ENCODE measurements at places on chromosomes 3 and 15. TPM values are rescaled to one million over a fixed set of nuclear protein-coding genes. Genes with fewer than 3 reads are reported as not detected.

DNA sequence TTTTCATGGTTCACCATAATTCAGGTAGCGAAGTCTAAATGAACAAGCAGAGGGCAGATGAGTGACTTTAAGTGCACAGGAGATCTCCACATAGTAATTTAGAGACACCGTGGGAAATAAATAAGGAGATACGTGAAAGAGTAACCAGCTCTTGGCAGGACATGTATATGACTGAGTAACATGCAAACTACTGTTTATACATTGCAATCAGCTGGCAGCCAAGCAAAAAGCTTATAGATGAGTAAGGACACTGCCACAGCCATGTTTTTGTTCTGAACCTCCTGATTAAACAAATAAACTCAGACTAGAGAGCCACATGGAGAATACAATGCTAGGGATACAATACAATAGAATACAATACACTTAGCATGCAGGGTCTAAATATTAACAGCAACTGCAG lies 252.4 kb downstream of the FHIT start:
- DNase-seq, result no peak

Gene WDR76
- polyA plus RNA-seq, result 7.7 TPM

Gene CDHR4
- polyA plus RNA-seq, result not detected

DNA sequence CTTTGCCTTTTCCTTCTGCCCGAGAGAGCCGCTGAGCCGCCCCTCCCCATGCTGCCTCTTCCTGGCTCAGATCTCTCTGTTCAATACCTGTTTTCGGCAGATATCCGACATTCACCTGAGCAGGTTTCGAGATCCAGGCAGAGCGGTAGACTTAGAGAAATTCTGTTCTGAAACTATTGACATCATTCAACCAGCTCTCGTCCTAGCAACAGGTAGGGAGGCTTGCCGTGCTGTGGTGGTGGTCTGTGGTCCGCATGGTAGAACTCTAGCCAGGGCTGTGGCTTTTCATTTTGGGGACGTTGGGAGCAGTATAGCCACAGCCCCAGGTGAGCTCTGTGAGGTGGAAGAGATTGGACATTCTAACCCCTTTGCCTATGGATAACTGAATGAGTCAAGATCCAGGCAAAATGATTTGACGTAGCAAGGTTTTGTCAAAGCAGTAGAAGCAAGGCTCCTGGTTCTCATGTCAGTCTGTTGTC lies 810 bp downstream of the TMEM62 start:
- no peak for DNase-seq

Gene ARID3B
- 5.1 TPM for polyA plus RNA-seq

DNA sequence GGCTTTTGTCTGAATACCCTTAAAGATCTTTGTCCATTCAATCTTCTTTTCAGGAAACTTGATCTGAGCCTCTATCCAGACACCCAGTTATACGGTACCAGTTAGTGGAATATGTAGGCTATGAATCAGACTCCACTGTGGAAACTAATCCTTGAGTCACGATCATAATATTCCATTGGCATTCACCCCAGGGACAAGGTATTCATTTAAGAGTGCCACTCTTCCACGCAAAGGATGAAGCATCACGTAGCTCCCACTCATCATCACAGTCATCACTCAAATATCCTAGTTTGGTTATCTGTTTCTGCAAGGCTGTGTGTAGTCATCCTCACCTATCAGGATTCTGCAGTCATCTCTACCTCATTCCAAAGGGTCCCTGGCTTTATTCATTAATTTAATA lies 85.6 kb downstream of the NEDD4 start:
- no peak for DNase-seq

DNA sequence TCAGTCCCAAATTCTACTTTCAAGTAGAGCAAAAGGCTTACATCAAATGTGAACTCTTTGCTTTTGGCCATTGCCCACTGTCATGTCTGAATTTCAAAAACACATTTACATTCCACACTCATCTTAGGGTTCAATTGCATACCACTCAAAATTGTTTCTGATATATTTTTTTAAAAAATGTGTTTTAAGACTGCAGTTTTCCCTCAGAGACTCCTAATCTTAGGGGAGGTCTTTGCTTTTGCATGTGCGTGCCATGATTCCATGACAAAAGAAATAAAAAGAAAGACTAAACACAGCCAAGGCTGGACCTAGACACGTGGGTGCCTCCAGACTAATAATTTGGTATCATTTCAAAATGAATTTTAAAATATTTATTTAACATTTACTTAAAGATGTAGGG lies 396.8 kb upstream of the RASGRP1 start:
- DNase-seq, result no peak

Gene PXK
- polyA plus RNA-seq, result 23.1 TPM

GRCh38 chr3:138921316-138922292 lies 25.3 kb downstream of the FOXL2 start:
- no peak for DNase-seq

GRCh38 chr3:184323696-184324095 lies 9.3 kb downstream of the EIF4G1 start:
- DNase-seq, result no peak

GRCh38 chr3:187567021-187567420 lies 103.2 kb downstream of the SST start:
- no peak for DNase-seq

GRCh38 chr3:11467875-11468274 lies 175.8 kb downstream of the VGLL4 start:
- no peak for DNase-seq

DNA sequence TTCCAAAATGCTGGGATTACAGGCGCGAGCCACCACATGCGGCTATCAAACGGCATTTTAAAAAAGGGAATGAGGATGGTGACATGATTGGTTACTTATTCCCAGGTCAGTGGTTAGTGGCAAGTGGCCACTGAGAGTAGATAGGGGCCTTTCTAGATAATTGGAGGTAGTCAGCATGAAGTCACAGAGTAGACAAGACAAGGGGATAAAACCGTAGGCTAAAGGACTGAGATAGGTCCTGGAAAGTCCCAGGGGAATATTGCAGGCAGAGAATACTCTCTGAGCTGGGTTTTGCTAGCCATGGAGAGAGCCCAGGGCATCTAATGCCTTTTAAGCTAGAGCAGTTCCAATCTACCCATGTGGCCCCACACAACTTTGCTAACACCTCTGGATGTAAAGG lies 52.2 kb downstream of the KCNAB1 start:
- no peak for DNase-seq

DNA sequence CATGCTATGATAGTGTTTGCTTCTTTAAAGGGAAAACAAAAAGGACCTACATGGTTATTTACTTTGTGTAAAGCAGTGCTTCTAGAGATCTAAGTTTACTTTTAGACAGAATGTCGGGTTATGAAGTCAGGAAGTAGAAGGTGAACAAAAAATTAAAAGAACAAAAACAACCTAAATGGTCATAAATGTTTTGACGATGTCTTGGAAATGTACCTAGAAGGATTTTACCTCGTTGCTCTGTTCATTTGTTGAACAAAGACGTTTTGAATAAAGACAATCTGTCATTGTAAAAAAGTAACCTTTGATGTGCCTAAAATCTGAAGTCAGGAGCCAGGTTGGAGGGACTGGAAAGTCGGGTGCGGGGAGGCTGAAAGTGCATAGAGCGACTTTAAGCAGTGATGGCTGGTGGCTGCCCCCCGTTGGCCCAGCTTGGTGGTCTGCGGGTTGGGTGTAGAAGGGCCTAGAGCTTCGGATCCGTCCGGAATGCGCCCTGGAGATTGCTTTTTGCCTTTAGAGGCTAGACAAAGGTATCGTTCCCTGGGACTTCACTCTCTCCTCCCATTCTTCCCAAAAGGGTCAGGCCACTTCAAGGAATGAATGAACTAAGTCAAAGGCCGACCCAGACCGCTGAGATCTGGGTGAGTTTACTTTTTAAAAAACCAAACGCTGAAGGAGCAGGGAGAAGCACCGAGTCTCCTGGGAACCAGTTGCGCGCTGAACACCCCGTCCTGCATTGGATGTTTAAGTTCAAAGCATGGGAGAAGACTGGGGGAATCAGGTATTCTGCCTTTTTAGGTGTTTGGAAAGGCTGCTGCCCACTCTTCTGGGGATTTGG lies 2.1 kb downstream of the SOX14 start:
- no peak for DNase-seq

- no peak for DNase-seq
Measured at GRCh38 chr15:98942431-98942830, 65.2 kb downstream of the PGPEP1L start.

GRCh38 chr15:65217526-65218482 lies 6.5 kb upstream of the CILP start:
- DNase-seq, result no peak

DNA sequence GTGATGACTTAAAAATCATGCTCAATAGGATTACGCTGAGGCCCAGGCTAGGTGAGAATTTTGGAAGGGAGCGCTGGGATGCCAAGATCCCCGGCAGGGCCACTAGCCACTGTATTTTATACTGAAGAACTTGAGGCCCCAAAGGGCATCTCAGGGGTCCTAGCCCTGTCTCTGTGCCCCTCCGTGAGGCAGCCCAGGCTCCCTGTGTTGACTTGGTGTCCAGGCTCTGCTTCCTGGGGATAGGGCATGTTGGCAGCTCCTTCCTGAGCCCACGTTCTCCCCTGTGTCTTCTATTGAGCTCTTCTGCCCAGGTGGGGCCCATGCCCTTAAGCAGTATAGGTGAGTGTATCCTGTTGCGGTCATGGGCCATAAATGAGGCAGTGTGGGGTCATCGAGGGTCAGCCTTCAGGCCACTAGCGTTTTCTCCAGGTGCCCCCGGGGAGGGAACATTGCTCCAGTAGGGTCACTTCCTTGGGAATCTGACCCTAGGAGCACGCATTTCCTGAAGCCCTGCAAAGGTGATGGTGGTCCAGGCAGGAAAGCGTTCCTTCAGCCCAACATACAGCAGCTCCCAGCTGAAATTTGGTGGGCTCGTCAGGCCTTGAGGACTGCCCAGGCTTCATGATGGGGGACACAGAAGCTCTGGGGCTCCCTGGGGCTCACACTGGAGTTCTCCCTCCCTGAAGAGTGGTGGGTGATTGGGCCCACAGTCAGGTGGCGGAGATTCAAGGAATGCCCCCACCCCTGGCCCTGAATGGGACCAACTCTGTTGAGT lies 189.4 kb downstream of the UBE3A start:
- DNase-seq, result no peak

DNA sequence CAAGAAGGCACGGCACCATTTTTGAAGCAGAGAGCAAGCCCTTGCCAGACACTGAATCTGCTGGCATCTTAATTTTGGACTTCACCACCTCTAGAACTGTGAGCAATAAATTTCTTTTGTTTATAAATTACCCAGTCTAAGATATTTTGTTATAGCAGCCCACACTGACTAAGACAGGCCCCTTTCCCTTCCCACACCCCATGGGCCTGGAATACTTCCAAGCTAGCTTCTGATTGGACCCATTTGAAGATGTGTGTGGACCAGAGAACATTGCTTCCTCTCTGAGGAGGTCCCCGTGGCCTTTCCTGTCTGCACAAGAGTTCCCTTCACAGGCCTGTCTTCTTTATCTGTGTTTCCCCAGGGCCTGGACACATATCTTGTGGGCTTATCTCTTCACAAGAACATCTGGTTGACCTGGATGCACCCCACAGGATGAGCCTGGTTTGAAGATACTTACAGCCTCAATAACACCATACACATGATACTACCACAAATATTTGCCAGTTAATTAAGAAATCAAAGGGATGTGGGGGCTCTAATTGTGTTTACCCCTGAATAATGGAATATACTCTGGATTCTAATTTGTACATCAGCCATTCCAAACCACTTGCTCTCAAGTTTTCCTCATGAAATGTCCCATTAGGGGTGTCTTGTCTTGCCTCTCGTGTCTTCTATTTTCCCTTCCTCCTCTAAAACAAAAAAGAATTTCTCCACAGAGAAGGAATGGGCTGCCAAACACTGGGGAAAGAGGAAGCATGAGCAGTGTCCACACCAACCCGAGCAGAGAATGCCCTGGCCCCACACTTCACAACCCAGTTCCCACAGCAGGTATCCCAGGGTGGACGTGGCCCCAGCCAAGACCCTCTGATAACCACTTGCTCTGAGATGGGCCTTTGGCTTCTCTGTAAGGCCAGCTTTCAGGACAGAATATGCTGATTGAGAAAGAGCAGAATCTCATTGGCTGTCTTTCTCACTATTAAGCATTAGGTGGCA lies 42.5 kb downstream of the GLB1 start:
- no peak for DNase-seq

Gene LRTM1
- polyA plus RNA-seq, result not detected

DNA sequence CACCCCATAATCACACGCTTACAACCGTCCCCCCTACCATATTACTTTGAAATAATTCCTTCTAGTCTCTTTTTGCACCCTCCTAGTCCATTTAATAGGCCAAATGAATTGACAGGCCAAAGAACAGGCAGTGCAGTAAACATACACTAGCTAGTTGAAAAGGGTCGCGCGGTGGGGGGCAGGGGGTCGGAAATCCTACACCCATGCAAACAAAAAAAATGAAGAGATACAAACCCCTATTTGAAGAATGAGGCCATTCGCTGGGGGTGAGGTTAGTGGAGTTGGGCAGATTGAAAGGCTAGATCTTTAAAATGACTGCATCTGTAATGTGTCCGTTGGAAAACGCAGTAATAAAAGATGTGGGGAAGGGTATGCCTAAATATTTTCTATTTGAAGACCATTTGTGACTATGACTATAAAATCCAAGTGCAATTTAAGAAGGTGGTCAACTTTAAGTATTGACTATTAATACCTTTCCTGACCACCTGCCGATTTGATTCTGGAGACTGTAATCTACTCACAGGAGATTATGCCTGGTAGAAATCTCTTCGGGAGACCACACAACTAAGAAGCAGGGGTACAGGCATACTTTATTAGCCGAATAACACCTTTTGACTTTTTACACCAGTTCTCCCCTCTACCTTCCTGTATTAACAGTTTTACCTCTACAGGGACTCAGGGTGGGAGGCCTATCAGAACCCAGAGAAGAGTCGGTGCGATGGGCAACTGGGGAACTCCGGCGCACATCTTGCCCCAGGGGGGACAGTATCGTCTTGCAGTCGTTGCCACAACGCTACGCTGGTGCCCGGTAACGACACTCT lies 762 bp upstream of the ARL6 start:
- DNase-seq, result no peak

GRCh38 chr15:39783244-39783820 lies 691 bp upstream of the FSIP1 start:
- no peak for DNase-seq

DNA sequence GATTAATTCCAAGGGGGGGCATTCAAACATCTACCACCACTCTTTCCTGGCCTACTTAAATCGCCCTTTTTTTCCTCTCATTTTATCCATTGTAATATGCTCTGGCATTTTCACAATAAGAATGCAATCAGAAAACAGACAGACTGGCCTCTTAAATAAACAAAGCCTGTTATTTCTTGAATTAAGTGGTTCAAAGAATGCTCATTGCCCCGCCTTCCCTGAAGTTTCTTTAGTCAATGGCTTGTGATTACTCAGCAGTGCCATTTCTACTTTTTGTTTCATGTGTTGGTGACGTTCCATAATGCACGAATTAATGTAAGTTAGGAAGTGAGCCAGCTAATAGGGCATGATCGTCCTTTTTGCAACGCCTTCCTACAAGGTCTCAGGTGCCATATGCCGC lies 68.0 kb downstream of the FBN1 start:
- DNase-seq, result no peak

Gene KNG1
- not detected for polyA plus RNA-seq

- no peak for DNase-seq
Measured at GRCh38 chr3:184481984-184482671, 79.5 kb upstream of the EPHB3 start.

GRCh38 chr3:196193736-196194541 lies 17.3 kb downstream of the ZDHHC19 start:
- DNase-seq, result no peak

Measured in naive thymus-derived CD4-positive, alpha-beta T cell (primary cell).